ENCODE measurements at places on chromosomes 12 and 14.

GRCh38 chr14:106843951-106844483 is 1317.6 kb downstream of the TMEM121 start:
- DNase-seq: no peak

DNA sequence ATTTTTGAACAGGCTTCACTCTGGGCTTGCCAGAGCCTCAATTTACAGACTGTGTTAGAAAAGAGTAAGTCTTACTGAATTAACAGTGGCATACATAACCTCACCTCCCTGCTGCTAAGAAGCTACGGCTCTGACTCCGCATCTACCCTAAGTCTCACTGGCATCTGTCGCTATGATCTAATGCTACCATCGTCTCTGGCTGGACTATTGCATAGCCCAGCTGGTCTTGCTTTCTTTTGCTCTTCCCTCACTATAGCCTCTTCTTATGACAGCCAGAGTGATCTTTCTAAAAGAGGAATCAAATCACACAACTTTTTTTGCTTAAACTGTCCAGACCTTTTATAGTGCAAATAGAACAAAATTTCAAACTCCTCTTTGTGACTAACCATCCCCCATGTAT is 81.1 kb downstream of the SLC24A4 start:
- no peak for DNase-seq

GRCh38 chr14:62429683-62430082 is 615.6 kb downstream of the KCNH5 start:
- no peak for DNase-seq

GRCh38 chr14:31291210-31291609 is 83.6 kb upstream of the HECTD1 start:
- no peak for DNase-seq

GRCh38 chr12:22539055-22539454 is 5.3 kb downstream of the C2CD5 start:
- DNase-seq: no peak

- DNase-seq: peak; percentile 84
Measured at GRCh38 chr12:1660304-1661187, 30.3 kb upstream of the ADIPOR2 start.

- no peak for DNase-seq
Measured at GRCh38 chr14:96082420-96083300, 43.5 kb downstream of the C14orf132 start.

- no peak for DNase-seq
Measured at GRCh38 chr12:8590842-8591545, 21.7 kb downstream of the AICDA start.

- DNase-seq: no peak
Measured at GRCh38 chr14:103887170-103887501, 39.8 kb upstream of the PPP1R13B start.

GRCh38 chr12:585062-586061 is 77.9 kb downstream of the NINJ2 start:
- no peak for DNase-seq

- no peak for DNase-seq
Measured at GRCh38 chr14:64092940-64093339, 201.2 kb downstream of the ESR2 start.

DNA sequence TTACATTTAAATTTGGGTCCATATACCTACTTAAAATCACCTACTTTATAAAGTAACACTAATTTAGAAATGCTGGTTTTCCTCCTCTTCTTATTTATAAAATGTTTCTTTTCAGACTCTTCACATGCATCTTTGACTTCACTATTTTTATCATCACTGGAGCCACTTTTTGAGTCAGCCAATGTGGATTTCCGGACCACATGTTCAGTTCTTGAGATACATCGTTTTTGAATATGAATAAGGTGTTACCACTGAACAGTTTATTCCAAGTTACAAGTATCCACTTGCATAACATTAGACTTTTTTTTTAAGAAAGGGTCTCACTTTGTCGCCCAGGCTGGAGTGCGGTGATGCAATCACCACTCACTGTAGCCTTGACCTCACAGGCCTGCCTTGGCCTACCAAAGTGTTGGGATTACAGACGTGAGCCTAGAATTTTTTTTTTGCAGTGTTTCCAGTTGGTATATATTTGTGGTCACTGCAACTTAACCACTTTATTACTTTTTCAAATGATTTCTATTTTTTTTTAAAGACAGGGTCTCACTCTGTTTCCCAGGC is 5.7 kb downstream of the FNTB start:
- no peak for DNase-seq

DNA sequence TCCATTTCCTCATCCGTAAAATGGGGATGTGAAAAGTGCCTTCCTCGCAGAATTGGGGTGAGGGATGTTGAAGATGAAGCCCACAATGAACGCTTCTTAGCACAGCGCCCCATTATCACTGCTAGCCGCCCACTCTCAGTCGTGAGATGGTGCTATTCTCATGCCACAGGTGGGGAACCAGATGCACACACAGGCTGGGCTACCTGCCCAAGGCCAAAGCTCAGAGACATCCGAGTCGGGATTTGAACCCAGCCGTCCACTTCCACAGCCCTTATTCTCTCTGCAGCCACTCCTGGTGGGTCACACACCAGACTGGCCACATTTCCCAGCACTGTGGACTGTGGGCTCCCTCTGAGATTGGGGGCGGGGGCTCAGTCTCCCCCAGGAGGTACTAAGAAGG is 55.8 kb downstream of the BCL11B start:
- no peak for DNase-seq

- no peak for DNase-seq
Measured at GRCh38 chr12:59075968-59076490, 155.7 kb upstream of the LRIG3 start.

GRCh38 chr14:34536951-34537676 is 2.4 kb downstream of the EAPP start:
- DNase-seq: no peak

- DNase-seq: no peak
Measured at GRCh38 chr14:67532606-67532997, 488 bp upstream of the PLEKHH1 start.

DNA sequence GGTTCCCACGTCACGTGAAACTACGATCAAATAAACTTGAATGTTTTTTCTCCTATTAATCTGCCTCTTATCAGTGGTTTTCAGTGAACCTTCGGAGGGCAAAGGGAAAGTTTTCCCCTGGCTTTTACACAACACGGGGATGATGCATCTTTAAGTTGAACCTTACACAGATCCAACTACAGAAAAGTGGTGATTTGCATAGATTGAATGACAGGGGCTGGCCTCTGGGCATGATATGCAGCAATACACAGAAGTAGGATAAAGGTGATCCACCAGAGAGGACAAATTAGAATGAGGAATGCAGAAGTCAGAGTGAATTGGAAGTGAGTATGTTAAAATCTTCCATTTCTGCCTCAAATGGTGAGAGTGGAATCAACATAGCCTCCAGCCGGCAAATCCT is 11.6 kb downstream of the GSG1 start:
- no peak for DNase-seq

GRCh38 chr12:29497588-29497987 is at the start of gene OVCH1:
TSS of gene OVCH1 (minus strand) at chr12:29497686. CDS start at chr12:29497686, 0 bp downstream.
- DNase-seq: no peak

- no peak for DNase-seq
Measured at GRCh38 chr12:8037046-8037663, 4.6 kb downstream of the FOXJ2 start.

DNA sequence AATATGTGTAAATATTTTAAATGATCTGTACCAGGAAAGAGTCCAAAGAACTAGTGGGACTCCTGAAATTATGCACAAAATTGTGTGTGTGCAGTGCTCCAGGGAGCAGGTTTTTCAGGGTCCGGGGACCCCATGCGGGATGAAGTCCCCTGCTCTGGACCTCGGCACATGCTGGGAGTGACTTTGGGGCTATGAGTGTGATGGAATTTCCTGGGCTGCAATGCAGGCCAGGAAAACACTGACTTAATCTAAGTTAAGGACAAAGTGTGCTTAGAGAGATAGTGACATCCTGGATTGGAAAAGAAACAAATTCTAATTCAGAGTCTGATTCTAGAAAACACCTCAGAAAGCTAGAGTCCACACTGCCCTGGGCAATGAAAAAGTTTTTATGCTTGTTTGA is 6.2 kb upstream of the MYH6 start:
- DNase-seq: no peak

- peak; percentile 79 for DNase-seq
Measured at GRCh38 chr12:15688202-15688736, 100.9 kb downstream of the EPS8 start.

GRCh38 chr12:99960311-99960710 is 24.4 kb downstream of the ANKS1B start:
- no peak for DNase-seq

GRCh38 chr14:84767434-84767833 is 762.5 kb upstream of the FLRT2 start:
- DNase-seq: no peak

DNA sequence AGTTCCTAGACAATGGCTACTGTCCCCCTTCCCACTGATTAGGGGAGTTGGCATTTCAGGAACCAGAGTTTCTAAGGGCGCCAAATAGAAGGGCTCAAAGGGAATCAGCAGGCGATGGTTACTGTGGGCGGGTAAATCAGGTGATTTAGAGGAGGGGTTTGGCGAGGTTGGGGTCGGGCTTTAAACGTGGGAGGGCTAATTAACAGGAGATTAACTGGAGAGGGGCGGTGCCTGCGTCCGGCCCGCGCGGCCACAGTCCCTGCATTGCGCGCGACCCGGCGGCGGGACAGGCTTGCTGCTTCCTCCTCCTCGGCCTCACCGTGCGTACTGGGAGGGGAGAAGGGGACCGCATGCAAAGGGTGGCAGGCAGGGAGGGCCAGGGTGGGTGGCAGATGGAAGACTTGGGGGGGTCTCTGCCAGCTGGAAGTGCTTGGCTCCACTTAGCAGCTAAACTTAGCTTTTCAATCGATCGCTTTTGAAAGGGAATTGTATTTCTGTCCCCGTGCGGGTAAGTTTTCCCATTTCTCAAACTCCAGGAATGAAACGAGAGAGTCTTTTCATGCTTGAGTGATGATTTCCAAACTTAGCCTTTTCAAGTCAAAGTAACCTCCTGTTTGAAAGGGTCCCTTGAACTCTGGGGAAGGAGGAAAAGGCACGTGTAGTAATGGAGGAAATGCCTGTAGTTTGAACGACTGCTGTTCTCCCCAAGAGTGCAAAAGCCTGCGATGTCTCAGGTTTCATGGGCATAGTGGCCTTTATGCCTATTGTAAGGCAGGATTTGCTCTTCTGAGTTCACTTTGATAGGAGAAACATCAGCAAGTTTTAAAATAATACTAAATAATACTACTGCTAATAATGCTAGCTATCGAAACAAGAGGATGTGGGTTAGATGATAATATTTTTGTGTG is at the start of gene MGST1:
Gene MGST1 (plus strand): TSS at position 255 of the 908 bp plus-strand sequence. CDS start 6,608 bp downstream, outside the sequence.
- peak; percentile 88 for DNase-seq

GRCh38 chr14:103518422-103519042 is 4.1 kb downstream of the CKB start:
- no peak for DNase-seq

DNA sequence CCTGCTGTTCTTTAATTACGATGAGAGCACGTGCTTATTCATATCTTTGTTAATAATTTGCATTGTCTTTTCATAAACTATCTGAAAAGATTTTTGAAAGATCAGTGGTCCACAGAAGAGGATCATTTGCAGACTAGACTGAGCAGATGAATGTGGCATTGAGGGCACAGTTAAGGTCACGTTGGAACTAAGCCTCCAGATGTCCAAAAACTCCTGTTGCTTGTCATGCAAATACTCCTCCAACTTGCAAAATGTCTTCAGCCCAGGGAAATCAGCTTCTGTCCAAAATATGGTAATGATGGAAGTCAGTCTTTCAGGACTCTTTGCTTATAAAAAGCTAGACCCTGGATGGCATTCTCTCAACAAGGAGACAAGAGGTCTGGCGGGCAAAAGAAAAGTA is 201.6 kb upstream of the TMEM260 start:
- DNase-seq: no peak

GRCh38 chr12:1737652-1738286 is 46.9 kb downstream of the ADIPOR2 start:
- DNase-seq: no peak

- DNase-seq: no peak
Measured at GRCh38 chr12:62739266-62740015, 195.5 kb downstream of the PPM1H start.

- DNase-seq: no peak
Measured at GRCh38 chr12:51368640-51369517, 22.3 kb downstream of the GALNT6 start.

GRCh38 chr14:26965490-26965889 is 367.7 kb upstream of the NOVA1 start:
- no peak for DNase-seq

DNA sequence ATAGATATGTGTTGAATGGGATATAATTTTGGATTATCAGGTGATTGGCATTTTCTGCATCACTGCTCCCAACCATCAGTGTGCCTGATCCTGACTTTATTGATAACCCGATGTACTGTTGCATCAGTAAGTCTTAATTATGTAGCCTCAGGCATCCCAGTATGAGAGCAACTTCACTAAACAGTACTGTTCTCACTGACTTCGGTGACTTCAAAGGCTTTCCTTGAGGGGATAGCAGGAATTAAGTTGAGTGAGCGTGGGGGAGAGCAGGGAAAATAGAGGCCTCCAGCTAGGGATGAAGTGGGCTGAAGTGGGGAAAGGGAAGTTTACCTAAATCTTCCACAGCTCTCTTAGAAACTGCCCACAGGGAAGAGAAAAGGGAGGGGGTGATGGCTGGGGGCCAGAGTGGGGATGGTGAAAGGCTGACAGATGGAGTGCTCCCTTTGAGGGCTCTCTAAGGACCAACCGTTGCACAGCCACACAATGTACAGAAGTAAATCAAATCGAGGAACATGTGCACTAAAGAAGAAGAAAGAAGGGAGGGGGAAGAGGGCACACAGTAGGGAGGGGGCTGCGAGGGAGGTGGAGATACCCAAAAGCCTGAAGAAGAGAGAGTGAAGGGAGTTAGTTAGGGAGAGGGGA is 10.7 kb upstream of the NEUROD4 start:
- no peak for DNase-seq
